ENCODE measurements at places on chromosomes 3 and 15. TPM values are rescaled to one million over a fixed set of nuclear protein-coding genes. Genes with fewer than 3 reads are reported as not detected.

The FURIN gene
- 28.3 TPM for total RNA-seq

The DIS3L gene
- total RNA-seq: 53.4 TPM

The GOLGA8T gene
- not detected for total RNA-seq

The ITPKA gene
- 0.26 TPM for total RNA-seq

The ATP13A5 gene
- total RNA-seq: not detected

The PLXNB1 gene
- 23.6 TPM for total RNA-seq

The ZNF619 gene
- 9.7 TPM for total RNA-seq

The PLCH1 gene
- total RNA-seq: not detected

The IQCB1 gene
- 20.9 TPM for total RNA-seq

The GOLGA8F gene
- not detected for total RNA-seq

The EID1 gene
- total RNA-seq: 269 TPM

The IL5RA gene
- not detected for total RNA-seq

The TLR9 gene
- total RNA-seq: 0.13 TPM

The TRMT10C gene
- 29.9 TPM for total RNA-seq

The GPR149 gene
- not detected for total RNA-seq

The ALDH1L1 gene
- under 0.01 TPM for total RNA-seq

The SNRPA1 gene
- total RNA-seq: 24.3 TPM

The NDUFB4 gene
- total RNA-seq: 54.0 TPM

The PSMD2 gene
- total RNA-seq: 257 TPM

The TGM5 gene
- 0.22 TPM for total RNA-seq

The TEX55 gene
- total RNA-seq: not detected

The OR5H15 gene
- total RNA-seq: not detected

The TIPARP gene
- 71.2 TPM for total RNA-seq

The PLAAT1 gene
- not detected for total RNA-seq

The MEX3B gene
- 3.1 TPM for total RNA-seq

The ADGRG7 gene
- total RNA-seq: not detected

The CPNE9 gene
- not detected for total RNA-seq

The KBTBD8 gene
- total RNA-seq: 7.3 TPM

The SEMA3F gene
- total RNA-seq: 14.2 TPM

The TPRG1 gene
- 3.7 TPM for total RNA-seq

The CD80 gene
- 0.32 TPM for total RNA-seq

Measured in articular chondrocyte of knee joint (primary cell).